ENCODE measurements at places on chromosomes 7 and 10.

DNA sequence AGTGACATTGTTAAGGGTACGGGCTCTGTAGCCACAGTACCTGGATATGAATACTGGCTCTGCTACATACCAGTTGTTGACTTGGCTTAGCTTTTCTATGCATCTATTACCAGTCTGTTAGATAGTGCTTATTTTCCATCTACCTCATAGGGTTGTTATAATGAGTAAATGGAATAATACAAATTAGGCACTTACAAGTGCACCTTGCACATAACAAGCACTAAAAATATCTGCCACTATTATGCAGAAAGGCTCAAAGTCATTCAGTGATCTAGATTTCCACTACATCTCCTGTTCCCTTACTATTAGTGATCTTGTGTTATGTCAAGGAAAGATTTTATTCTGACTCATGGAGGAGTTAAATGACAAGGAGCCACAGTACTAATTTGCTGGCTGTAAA is 27.9 kb upstream of the ZEB1 start:
- DNase-seq = no peak

- peak; percentile 35 for DNase-seq
These were observed 107.5 kb downstream of the REEP3 start for GRCh38 chr10:63628526-63629362.

DNA sequence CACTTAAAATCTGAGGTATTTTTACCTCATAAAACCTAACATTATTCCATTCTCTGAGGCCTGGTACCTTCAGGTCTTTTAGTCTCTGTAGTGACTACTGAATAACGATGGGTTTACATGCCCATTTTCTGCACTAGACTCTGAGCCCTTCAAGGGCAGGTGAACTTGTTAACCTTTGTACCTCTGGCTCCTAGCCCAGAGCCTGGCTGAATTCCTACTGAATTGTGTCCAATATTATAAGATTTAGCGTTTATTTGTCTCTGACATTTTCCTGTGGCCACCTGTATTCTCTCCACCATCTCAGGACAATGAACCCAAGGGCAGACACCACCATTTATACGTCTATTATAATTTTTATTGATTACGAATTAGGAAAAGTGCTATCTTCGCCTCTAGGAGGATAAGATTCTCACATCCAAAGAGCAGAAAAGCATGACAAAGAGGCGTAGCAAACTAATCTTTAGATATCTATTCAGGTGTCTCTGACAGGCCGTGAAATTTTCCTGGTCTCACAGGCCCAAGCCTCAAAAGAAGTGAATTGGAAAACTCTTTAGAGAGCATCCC is 27.9 kb upstream of the HNRNPH3 start:
- no peak for DNase-seq

DNA sequence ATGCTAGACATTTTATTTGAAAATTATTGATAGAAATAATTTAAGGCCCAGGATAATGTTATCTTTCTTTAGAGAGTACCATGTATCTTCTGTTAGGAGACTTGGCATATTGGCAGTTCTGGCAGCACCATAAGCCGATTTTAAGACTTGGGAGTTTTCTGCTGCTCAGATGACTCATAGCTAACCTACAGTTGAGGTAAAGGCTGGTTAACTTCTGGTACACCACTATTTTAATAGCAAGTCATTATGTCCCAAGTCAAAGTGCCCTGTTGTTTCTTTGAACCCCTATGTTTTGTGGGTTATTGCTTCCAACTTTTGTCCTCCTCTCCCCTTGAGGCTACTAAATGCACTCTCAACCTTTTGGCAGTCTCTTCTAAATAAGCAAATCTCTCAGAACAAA is 25.2 kb downstream of the ATRNL1 start:
- no peak for DNase-seq

- DNase-seq = no peak
These were observed 52.5 kb upstream of the PPP2R2D start for GRCh38 chr10:131848296-131848695.

GRCh38 chr7:155979566-155979965 is 167.3 kb upstream of the SHH start:
- DNase-seq = no peak

GRCh38 chr10:47453141-47454007 is 30.5 kb downstream of the ANXA8 start:
- DNase-seq = no peak

DNA sequence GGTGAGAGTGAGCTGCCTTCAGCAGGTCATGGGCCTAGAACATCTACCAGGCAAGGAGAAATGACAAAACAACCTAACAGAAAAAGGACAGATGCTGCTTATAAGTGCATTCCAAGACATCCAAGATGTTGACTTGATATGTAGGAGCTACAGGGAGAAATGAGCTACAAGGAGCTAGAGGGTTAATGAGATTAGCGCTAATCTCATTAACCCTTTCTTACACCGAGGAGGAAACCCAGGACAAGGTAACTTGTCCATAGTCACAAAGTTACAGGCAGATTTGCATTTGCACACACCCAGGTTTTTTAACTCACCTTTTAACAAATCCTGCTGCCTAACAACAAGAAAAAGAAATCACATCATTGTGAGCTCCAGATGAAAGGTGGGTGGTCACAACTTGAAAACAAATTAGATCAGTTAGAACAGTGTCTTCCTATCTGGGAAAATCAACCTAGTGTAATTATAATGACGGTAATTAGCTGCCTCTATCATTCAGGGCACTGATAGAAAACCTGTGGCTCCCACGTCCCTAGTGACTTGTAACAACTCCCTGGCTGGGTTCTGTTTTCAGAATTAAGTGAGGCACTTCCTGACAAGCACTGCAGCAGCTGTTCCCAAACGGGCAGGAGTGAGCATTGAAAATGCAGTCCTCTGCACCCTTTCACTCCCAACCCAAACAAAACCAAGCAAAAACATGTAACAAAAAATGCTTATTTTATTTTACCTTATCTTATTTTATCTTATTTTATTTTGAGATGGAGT is 5.7 kb downstream of the KIAA1549 start:
- no peak for DNase-seq

DNA sequence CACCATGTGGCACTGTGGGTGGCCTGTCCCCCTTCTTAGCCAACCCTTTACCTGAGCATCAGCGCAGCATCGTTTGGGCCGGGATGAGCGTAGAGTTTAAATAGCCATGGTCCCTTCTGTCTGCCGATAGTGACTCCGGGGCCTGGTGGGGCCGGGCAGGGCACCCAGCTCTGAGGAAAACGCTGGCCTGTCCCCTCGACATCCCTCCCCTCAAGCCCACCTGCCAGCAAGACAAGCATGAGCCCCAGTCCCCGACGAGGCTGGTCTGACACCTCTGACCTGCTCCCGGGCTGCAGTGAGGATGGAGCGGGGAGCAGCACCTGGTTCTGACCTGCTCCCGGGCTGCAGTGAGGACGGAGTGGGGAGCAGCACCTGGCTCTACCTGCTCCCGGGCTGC is 31.1 kb upstream of the CNPY1 start:
- no peak for DNase-seq

DNA sequence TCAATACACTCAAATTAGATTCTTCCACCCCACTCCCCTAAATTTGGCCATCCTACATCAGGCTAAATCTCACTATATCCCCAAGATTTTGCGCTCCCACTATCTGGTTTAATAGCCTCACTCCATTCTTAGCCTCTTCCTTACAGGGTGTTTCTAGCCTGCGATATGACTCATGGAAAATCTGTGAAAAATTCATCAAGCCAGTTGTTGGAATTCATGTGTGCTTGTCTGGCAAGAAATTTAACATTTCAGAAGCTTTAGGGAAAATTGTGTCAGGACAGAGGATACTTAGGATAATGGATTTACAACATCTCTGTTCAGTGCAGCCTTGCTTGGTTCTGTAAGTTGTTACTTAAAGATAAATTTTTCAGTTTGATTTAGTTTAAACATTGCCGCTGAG is 1249.9 kb upstream of the AUTS2 start:
- peak; percentile 13 for DNase-seq

- no peak for DNase-seq
These were observed 133.9 kb downstream of the C10orf105 start for GRCh38 chr10:71585564-71586290.

- DNase-seq = peak; percentile 89
These were observed 141.7 kb upstream of the ITGB1 start for GRCh38 chr10:33099748-33100147.

GRCh38 chr10:47361293-47361692 is 13.1 kb downstream of the RBP3 start:
- DNase-seq = peak; percentile 18

DNA sequence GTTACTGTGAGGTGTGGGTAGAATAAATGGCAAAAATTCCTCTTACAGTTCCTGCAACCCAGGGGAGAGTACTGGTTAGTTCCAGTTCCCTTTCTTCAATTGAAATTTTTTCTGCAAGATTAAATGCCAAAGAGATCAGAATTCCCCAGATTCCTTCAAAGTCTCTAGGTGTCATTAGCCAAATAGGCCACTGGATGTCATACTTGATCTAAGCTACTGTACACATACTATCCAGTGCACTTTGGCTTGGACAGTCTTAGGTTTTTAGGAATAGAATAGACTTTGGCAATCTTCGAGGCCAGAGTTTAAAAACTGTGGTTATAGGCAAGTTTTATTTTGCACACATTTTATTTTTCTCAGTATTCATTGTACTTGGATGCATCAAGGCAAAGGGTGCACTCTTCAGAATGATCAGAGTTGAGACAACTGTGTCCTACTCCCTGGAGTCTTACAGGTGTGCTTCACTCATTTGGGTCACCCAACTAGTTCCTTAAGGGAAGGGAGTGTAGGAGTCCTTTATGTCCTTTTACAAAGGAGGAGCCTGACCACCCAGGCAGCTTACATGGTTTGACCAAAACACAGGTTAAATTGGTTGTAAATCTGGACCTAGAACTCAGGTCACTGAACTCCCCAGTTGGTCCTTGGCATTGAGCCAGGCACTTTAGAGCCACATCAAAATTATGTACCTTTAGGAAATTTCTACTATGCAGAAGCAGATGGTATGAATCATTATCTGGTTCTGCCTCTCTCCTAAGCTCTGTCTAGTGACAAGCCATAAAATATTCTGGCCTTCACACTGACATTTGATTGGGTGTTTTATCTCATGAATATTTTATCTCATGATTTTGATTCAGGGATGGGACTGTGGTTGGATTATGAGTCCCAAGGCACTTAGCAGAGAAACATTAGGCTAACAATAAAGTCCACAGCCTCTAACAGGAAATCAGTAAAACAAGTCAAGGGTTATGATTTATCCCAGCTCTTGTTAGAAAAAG is 49.5 kb downstream of the ASAH2B start:
- peak; percentile 44 for DNase-seq

- DNase-seq = no peak
These were observed 61.8 kb upstream of the AHR start for GRCh38 chr7:17236603-17237002.

DNA sequence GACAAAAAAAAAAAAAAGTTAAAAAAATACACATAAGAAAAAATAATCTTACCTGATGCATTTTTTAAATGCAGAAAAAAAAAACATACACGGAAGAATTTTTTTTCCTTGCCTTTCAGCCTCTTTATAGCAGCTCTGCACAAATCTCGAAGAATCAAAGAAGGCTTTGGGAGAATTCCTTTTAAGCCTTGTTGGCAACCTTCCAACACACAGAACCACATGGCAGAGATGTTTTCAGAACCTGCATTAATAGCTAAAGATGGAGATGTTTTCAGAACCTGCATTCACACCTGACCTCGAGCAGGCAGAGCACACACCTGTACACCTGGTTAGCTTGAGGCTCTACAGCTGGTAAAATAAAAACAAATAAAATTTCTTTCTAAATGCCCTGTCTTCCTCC is 65.6 kb downstream of the DOCK4 start:
- DNase-seq = no peak

GRCh38 chr10:126350216-126350992 is 37.9 kb downstream of the ADAM12 start:
- DNase-seq = peak; percentile 94

DNA sequence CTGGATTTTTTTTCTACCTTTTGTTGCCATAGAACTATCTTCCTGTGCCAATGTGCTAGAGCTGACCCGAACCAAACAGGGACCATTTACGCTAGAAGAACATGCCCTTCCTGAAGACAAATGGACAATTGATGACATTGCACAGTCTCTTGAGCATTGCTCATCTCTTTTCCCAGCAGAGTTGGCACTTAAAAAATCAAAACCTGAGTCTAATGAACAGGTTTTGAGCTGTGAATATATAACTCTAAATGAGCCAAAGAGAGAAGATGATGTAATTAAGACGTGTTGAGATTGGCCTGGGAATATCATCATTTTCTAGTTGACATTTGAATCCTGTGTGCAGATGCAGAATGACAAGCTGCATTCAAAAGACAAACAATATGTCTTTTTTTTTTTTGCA is 37.1 kb downstream of the TRUB1 start:
- DNase-seq = no peak

- no peak for DNase-seq
These were observed 2.7 kb upstream of the CUL2 start for GRCh38 chr10:35092851-35093250.

GRCh38 chr7:23467806-23468525 is 2.3 kb downstream of the IGF2BP3 start:
- DNase-seq = peak; percentile 49

DNA sequence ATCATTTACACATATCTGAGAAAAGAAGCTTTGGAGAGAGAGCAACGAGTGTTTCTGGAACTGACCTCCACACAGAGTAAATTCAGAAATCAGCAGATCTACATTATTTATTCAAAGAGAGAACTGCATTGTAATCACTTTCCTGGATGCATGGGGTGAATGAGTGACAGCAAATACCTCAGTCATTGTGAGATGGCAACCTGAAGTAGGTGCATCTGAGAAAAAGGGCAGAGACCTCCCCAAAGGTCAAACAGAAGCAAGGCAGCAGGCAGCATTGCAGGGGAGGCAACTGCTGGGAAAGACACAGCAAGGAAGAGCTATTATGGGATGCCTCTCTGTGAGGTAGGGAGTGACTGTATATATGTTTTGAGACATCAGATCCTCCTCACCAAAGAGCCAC is 26.5 kb upstream of the SMIM30 start:
- no peak for DNase-seq

GRCh38 chr10:8049045-8049864 is 5.2 kb upstream of the GATA3 start:
- DNase-seq = no peak

DNA sequence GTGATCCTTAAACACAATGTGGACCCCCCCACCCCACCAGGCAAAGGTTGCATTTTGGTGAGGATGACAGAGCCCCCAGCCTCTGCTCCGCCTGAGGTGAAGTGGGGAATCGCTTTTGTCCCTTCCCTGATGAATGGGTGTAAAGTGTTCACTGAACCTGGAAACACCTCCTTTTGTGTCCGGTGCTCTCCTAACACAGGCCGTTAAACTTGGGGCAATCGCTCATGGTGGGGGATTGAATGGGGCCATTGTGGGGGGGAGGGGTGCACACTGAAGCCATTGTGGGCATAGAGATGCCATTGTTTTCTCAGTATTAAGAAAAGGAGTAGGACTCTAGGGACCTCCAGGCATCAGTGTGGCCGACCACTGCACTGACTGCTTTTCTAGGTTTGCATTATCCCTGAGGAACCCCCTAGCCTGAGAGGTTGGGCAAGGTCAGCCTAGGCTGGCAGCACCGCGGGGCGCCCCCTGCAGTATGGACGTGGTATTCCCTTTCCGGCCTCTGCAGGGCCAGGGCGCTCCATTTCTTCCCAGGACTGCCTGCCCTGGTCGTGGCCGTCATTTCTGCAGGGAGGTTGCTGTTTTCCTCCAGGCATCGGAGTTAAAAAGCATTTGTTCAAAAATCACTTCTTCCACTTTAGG is 158.3 kb downstream of the TCF7L2 start:
- DNase-seq = no peak

GRCh38 chr10:59382831-59383295 is 20.5 kb upstream of the FAM13C start:
- DNase-seq = peak; percentile 56

All from fibroblast of skin of abdomen (primary cell).